Stimulated activated CD8-positive, alpha-beta memory T cell treated with anti-CD3 and anti-CD28 coated beads, Interleukin-4, amount 100 ng/mL, for 4 hours (primary cell): ENCODE measurements at places on chromosomes 3 and 15.

- no peak for DNase-seq
These were observed 373.4 kb downstream of the NLGN1 start for GRCh38 chr3:173770796-173771573.

DNA sequence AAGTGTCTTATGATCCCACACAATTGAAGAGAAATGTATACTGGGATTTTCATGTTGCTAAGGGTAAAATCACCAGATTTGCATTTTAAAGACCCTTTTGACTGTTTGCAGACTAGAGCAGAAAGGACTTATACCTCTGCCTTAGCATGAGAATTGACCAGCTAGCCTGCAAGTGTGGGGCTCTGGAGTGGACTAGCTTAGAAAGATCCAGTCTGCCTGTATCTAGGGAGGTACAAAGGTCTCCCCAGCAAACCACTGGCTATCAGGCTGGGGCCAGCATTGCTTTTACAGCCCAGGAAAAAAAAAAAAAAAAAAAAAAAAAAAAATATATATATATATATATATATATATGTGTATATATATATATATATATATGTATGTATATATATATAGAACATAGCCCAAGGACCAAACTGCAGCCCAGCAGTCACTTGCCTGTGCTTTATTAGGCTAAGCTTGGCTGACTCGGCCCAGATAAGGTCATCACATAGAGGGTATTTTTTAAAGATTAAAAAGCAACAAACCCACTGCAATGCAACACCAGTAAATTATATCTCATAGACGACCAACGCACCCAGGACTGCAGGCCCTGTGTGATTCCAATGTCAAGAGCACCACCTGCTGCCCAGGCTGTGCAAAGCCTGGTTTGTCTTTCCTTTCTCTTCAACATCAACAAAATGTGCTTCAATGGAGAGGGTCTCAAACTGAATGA is 63.7 kb downstream of the DCLK3 start:
- DNase-seq = no peak

DNA sequence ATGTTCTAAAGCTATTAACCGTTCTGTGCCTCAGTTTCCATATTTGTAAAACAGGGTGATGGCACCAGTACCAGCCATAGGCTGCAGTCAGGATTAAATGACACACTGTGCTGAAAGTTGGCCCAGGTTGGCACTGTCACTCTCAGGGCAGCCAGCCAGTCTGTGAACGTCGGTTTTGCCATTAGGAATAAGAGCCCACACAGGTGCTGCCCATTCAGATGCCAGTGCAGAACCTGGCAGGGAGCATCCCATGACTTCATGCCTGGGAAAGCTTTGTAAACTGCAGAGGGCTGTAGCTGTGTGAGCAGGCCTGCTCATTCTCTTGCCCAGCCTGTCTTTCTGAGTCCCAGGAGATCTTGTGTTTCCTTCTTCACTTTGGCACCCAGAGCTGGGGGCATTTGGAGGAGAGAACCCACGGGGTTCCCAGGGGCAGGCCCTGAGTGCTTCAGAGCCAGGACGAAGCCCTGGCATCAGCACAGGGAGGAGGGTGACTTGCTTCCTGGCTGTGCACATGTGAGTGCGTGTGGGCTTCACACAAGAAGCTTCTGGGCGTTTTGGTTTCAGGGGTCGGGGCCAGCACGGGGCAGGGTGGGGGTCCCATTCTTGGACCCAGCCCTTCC is 46.9 kb downstream of the ZNF710 start:
- no peak for DNase-seq

DNA sequence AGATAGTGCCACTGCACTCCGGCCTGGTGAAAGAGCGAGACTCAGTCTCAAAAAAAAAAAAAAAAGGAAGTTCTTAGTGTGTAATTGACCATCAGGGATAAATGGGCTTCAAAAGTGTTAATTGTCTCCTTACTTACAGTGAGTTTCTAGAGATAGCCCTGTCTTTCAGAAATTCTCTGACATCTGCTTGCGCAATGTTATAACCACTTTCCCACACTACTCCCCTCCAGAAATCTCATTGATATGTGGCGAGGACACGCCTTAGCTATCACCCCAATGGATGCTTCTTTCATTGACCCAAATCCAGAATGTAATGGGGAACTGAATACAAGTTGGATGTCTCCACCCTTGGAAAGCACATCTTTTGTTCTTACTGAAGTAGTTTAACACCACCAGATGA is 70.9 kb downstream of the GMPS start:
- DNase-seq = no peak

DNA sequence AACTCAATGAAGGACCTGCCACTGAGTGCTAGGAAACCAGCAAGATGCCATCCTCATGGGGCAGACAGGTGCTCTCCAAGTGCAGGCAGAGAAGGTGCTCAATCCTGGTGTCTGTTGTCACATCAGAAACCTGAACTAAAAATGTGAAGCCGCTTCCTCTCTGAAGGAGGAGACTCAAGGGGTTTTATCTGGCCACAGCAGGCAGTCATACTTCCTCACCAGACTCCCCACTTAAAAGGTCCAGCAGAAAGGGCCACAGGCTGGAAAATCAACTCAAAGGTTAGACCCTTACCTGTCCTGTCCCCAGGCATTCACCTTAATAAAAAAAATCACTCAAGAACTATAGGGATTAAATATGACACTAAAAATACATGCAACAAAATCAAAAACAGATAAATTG is 4.8 kb downstream of the CCDC12 start:
- DNase-seq = no peak

- no peak for DNase-seq
These were observed 171.4 kb downstream of the NSUN3 start for GRCh38 chr3:94234177-94234788.

GRCh38 chr15:41323611-41324010 is 8.8 kb downstream of the OIP5 start:
- no peak for DNase-seq

- DNase-seq = no peak
These were observed 85.8 kb upstream of the RBMS3 start for GRCh38 chr3:29195056-29195455.

GRCh38 chr15:55823699-55824340 is 80.9 kb upstream of the PRTG start:
- no peak for DNase-seq

DNA sequence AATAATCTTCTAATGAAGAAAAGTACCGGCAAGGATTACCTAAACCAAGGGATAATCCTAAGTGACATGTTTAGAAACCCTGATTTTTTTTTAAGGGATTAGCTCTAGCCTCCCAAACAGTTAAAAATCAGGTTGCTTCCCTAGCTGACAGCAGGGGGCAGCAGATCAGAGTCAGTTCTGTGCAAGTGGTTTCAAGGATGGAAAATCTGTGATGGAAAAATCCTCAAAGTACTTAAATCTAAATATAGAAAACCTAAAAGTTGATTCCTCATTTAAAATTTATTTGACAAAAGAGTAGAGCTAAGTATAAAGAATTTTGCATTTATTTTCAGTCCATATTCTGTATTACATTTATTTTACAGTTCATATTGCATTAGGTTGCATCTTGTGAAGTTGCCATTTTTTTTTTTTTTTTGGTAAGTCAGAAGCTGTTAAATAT is 107.6 kb downstream of the PEX5L start:
- DNase-seq = peak; percentile 7

DNA sequence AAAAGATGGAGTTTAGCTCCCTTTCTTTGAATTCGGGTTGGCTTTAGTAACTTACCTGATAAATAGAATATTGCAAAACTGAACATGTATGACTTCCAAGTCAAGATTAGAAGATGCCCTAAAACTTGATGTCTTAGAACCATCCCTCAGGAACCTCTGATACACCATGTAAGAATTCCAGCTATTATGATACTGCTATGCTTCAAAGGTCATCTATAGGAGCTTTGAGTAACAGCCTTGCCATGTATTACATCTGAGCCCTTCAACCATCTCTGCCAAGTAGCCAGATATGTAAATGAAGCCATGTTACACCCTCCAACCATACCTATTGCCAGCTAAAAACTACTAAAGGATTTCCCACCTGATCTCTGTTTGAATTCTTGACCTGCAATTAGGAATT is 854.2 kb downstream of the SI start:
- no peak for DNase-seq

DNA sequence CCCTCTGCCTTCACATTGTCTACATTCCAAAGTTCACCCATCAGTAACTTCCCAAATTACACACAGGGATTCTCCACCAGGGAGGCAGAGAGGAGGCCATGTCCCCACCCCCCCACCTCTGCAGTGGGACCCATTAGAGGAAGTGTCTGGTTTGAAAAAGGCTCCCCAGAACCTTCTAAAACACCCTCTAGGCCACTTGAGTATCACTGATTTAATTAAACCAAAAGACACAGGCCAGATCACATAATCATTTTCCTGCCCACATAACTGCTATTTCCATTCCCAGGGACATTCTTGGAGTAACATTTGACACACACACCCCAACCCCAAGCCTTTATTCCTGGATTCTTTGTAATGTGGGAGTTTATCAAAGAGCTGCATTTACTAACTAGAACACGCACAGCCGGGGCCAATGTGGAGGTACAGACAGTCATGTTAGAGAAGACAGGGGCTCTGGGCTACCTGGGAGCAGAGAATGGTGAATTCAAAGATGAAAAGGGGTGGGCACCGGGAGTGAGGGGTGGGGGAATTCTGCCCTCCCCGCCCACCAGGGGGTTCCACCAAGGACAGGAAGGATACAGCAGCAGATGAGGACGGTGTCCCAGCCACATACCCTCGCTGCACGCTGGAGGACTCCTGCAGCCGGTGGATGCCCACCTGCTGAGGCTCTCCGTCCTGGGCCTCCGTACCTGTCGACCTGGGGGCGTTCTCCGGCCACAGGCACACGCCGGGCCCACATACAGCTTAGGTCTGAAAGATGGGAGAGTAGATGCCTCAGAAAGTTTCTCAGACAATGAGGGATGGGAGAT is 201.4 kb upstream of the CTNNB1 start:
- no peak for DNase-seq

- DNase-seq = peak; percentile 35
These were observed 59.0 kb downstream of the FRMD4B start for GRCh38 chr3:69326855-69327300.

DNA sequence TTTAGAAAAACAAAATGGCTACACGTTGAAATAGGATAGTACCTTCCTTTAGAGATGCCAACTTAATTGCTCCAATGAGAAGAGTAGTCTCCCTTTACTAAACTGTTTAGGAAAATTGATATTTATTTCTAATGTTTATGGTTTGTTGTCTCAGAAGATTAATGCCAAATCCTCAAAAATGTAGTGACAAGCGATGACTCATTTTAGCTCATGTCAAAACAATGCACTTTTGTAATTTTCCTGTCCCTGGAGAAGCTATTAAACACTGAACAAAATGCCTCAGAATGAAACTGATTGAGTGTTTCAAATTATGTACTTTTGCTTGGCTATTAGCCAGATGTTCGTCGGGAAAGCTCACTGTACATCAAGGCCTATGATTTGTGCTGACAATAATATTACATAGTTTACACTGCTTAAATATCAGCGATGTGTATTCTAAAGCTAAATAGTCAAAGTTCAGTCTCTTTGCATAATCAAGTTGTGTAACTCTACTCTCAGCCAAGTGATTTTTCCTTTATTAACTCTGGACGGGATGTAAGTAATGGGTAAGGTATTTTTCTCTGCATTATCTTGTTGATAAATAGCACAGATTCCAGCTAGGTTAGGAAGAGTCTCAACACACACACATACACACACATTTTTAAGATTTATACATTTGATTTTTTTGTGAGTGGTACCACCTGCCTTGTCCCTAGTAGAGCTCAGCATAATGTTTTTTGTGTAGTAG is 83.7 kb downstream of the CMSS1 start:
- DNase-seq = no peak

DNA sequence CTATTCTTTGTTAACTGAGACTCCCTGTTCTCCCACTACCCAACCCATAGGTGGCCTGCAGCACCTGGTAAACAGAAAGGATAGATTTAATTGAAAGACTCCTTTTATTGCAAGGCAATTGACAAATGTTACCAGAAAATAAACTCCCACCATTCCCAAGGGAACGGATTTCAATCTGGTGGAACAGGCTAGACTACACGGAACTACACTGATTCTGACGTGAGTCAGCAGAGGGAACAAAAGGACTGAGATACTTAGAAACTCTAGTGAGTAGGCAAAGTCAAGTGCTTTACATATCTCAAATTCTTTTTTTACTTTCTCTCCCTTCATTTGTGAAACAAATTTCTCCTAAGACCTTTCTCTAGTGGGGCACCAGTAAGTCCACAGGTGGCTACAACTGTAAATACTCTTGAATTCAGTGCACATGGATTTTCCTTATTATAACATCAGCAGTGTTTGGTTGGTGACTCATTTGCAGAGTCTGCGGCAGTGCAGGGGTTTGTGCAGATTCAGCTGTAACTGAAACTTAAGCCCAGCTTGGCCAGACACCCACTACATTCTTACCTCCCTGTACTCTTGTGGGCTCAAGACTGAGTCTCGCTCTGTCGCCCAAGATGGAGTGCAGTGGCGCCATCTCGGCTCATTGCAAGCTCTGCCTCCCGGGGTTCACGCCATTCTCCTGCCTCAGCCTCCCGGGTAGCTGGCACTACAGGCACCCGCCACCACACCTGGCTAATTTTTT is 34.3 kb upstream of the PLSCR2 start:
- DNase-seq = no peak

GRCh38 chr15:35546511-35547381 is 781 bp upstream of the DPH6 start:
- no peak for DNase-seq

GRCh38 chr3:67291287-67292252 is 293.5 kb downstream of the KBTBD8 start:
- no peak for DNase-seq
